ENCODE measurements at places on chromosomes 11 and 22.

- no peak for DNase-seq
Observed at GRCh38 chr11:34685864-34686263, 65.0 kb downstream of the EHF start.

- DNase-seq: peak; percentile 83
Observed at GRCh38 chr11:88779577-88779976, 286.2 kb downstream of the GRM5 start.

DNA sequence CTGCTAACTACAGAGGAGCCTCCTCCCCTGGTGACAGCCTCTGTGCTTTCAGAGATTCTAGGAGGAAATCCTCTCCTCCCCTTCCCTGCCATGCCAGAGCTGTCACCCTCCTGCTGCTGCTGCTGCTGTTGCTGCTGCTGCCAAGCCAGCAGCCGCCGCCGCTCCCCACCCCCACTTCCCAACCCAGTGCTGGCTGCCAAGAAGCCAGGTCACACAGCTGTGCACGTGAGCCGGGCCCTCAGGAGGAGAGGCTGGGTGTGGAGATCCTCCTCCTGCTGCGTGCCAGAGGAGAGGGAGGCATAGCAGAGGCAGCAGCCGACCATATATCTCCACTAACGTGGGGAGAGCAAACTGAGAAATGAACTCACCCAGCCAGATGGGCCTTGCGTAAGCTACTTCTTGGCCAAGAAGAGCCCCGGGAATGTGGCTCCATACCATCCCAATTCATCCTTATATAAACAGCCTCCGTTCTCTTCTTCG lies 12.4 kb downstream of the CRY2 start:
- DNase-seq: peak; percentile 90

- DNase-seq: no peak
Observed at GRCh38 chr22:29801796-29802195, 34.6 kb downstream of the UQCR10 start.

DNA sequence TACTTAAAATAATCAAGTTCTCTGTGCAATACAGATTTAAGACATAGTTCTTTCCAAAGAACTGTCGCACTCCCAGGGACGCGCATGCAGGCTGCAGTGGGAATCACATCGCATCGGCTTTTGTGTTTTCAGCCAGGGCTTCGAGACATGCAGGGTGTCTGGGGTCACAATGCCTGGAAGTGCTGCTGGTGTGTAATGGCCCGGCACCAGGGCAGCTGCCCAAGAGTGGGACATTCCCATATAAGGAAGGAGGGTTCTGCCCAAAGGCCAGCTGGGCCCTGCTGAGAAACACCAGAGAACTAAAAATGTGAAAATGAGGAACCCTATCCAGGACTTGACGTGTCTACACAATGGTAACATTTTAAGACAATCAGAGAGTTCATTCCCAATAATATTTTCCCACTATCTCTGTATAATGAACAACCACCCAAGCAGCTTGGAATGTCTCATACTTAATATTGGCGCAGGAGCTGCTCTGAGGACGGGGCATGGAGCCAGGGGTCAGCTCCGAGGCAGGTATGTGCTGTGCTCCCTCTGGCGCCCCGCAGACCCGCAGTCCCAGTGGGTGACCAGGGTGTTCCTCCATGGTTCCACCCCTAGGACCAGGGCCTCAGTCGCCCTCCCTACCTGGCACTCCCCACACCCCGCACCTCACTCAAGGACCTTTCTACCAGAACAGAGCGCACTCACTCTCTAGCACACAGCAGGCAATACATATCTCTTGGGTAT lies 11.3 kb downstream of the MCAT start:
- DNase-seq: no peak

- no peak for DNase-seq
Observed at GRCh38 chr11:126344141-126345080, 11.1 kb upstream of the ST3GAL4 start.

DNA sequence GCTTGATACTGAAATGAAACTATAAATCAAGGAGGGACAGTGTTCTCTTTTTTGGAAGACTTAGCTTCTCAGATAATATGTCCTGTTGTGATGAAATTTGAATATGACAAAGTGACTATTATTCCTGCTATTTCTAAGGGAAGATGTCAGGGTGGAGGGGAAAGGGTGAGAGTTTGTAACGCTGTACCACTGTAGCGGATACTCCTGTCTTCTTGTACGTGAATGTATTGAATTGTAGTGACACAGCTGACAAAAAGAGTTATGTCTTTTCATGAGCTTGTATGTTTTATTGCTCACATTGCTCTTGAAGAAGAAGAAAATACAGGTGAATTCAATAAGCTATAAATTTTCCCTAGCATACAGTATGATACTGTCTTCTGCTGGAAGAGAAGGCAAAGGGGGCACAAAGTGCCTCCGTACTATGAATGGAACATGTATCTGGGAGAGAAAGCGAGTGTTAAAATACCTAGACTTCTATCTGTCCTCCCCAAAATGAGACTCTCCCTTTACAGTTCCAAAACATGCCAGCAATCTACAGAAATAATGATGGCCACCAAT lies 538.5 kb upstream of the LRRC4C start:
- DNase-seq: no peak

- no peak for DNase-seq
Observed at GRCh38 chr11:15738931-15739330, 617.4 kb downstream of the SOX6 start.

GRCh38 chr11:95762534-95762933 lies 27.0 kb downstream of the FAM76B start:
- DNase-seq: no peak

Data from epithelial cell of esophagus (primary cell).